Dermis microvascular lymphatic vessel endothelial cell (primary cell): ENCODE measurements at places on chromosomes 11 and 22.

GRCh38 chr11:76602431-76602861 lies 68.1 kb downstream of the LRRC32 start:
- no peak for DNase-seq

- no peak for DNase-seq
Measured at GRCh38 chr22:20771918-20772625, 1.8 kb upstream of the SERPIND1 start.

DNA sequence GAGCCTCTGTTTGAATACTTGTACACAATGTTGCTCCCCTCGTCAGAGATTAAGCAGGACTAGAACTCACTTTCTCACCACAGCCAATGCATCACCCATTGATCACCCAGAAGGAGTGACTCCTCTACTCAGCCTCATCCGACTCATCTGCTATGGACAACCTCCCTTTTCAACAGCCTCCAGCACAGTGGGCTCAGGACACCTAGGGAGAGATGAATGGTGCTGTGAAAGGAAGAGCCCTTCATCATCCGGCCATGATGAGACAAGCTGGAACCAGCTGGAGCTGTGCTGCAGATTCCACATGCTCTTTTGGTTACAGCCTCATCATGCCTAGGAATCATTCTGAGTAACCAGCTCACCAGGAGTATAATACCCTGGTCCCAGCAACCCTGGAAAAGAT lies 15.5 kb downstream of the C11orf91 start:
- no peak for DNase-seq

DNA sequence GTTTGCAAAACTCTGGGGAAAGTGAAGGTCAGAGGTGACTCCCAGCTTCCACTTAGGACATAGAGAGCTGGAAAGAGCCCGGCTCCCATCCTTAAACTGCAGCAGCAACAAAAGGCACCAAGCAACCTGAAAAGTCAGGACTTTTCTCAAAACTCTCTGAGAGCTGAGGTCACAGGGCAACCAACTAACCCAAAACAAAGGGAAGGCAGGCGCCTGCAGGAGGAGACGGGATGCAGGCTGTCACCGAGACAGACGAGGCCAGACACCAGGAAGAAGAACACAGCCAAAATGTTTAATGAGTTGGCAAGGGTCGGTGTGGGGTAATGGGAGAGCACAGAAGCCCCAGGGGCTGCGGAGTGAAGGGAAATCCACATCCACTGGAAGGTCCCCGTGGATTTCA lies 19.9 kb downstream of the ASCL2 start:
- DNase-seq: no peak

DNA sequence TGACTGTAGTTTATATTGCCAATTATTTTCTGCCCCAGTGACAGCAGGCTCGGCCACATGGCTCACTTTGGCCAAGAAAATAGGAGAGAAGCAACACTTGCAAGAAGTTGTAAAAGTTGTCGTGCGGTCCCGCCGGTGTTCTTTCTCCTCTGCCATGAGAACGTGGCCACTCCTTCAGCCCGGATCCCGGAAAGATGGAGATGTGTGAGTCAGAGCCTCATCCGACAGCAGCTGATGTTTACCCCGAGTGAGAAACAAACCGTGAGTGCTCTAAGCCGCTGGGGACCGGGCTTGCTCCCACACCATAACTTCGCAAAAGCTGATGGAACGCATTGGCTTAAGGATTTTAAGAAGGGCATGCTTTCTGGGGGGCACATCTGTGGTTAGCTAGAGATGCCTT lies 157.0 kb downstream of the CACNA1I start:
- no peak for DNase-seq

GRCh38 chr11:113901141-113901540 lies 3.5 kb upstream of the HTR3B start:
- DNase-seq: no peak

DNA sequence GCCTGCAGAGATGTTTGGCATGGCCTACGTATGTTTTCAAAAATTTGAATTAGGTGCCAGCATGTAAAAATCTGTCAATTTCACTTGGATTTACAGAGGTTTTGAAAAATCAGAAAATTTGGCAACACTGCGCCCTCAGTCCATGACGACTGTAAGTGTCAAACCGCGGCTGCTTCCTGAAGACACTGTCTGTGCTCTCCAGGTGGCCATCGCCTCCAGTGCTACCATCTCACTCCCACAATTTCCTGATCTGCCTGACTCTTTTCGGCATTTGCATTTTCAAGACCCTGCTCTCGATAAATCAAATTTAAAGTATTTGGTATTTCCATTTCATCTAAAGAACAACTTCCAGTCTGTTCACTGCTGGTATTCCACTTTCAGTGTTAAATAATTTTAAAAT lies 34.6 kb downstream of the VSIG10L2 start:
- DNase-seq: no peak

DNA sequence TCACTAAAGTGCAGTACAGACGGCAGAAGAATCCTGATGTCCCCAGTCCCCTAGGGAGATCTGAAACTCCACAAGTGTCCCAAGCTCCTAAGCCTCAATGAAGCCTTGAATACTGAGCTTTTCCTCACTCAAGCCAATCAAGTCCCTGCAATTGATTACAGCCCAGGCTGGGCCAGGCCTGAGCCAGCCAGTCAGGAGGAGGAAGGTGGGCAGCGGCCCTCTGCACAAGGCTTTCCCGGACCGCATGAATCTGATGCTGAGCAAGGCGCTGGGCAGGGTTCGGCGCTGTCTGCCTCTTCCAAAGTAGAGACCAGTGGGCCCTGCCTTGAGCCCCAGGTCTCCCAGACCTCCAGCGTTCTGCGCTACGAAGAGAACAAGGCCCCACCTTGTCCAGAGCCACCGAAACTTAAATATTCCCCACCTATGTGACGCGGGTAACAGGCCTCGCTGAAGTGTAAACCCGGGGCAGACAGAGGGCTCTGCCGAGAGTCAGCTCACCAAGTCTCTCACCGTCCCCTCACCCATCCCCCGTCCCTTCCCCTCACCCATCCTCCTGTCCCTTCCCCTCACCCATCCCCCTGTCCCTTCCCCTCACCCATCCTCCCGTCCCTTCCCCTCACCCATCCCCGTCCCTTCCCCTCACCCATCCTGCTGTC lies 63.2 kb downstream of the SCUBE1 start:
- DNase-seq: no peak
